Activated T-cell treated with anti-CD3 and anti-CD28 coated beads for 24 hours (primary cell): ENCODE measurements at places on chromosomes 5 and 9.

DNA sequence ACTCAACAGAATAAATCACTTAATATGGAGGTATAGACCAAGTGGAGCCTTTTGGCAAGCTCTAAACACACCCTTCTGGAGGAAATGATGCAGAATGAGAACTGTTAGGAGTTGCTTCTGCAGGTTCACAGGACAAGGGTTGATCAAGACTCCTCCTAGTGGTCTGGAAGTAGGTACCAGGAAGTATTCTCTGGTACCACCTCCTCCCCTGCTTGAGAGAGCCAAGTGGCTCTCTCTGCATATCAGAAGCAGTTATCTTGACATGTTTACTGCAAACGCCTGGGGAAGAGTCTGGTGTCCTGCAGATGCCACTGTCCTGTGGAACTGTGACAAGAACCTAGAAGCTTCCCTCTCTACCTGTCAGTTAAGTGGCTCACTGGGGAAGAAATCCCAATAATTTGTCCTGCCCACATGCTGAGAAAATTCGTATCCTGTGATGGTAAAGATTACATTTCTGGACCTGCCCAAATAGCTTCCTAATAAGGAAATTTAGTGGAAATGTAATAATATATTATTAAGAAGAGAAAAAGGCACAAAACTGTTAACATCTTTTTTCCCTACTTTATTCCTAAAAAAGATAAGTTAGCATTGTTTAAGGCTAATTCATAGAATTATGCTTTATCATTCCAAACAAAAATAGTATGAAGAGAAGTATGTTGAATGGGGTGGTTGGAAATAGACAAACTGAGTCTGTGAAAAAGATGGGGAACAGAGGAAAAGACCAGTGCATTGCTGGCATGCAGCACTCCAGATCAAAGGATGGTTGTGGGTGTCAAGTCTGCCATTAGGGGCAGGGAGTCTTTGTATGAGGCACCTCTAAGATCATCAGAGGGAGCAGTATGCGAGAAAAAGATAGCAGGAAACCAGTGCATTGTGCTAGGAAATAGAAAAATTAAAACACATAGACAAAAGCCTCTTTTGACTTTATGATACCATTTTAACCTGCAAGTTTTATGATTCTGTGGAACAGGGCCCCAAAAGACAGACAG is 118.8 kb downstream of the CDC42SE2 start:
- DNase-seq, result no peak

- DNase-seq, result no peak
Measured at GRCh38 chr5:164000819-164001218, 495.4 kb downstream of the MAT2B start.

DNA sequence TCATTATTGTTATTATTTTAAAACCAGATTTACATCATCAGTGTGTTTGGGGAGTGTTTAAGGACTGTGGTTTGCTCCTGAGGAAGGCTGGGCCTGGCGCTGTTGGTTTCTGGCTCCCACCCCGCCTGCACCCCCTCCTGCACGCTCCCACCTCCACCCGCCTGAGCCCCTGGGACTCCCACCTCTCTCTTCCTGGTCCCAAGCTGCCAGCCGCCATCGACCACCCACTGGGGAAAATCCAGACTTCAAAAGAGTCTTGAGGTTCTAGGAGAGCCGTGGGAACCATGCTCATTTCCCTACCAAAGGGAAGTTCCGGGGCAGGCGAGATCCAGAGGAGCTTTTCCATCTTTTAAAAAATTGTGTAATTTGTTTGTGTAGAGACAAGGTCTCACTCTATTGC is 35.0 kb upstream of the FUBP3 start:
- no peak for DNase-seq

DNA sequence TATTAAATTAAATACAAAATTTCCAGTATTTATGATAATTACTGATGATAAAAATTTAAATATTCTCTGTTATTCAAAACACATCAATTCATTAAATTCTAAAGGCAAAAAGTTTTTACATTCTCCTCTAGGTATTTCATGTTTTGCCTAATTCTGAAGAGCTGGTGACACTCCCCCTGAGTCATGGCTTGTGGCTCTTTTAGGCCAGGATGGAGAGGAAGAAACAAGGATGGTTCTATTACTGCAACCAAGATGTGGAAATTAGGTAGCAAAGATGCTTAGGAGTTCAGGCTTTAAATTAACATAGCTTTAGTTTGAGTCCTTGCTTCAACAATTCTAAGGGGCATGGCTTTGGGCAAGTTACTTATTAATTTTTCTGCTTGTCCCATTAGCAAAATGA is 1295.8 kb downstream of the EFNA5 start:
- no peak for DNase-seq

GRCh38 chr9:115015018-115015635 is 84.7 kb upstream of the TNFSF8 start:
- DNase-seq, result no peak

- no peak for DNase-seq
Measured at GRCh38 chr9:86601697-86602096, 247.5 kb upstream of the TUT7 start.

DNA sequence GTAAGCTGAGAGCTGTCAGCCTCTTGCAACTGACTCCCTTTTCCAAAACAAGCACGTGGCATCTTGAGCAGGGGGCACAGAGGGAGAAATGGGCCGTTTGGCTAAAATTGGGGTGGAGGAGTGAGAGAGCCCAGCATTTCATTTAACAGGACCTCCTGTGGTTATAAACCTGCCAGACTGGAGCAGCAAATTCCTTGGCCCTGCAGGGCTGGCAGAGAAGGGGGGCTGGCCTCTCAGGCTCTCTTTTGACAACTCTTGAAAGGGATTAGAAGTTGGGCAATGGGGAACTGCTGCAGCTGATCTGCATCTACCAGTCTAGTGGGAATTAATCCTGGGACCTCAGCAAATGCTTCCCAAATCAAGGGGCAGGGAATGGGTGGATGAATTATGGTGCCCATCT is 7.2 kb upstream of the POU4F3 start:
- no peak for DNase-seq

GRCh38 chr5:173786286-173787187 is 101.6 kb upstream of the CPEB4 start:
- no peak for DNase-seq

DNA sequence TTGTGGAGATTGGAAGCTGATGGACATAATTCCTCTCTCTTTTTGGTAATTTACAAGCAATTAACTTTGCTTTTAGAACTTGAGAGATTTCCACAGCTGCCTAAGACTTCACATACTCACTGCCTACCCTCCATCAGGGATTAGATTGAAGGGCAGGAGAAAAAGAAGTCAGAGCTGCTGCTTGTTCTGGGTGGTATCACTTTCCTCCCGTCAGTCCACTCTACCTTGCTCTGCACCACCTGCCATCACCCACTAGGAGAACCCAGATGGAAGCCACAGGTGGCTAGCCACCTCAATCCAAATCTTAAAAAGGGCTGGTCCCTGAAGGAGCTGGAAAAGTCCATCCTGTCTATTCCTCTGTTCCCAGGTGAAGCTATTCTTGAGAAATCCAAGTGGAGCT is 10.5 kb downstream of the IRF1 start:
- no peak for DNase-seq

GRCh38 chr5:28430565-28431178 is 1392.3 kb upstream of the CDH9 start:
- DNase-seq, result no peak

GRCh38 chr5:92401-93220 is 643 bp downstream of the PLEKHG4B start:
- DNase-seq, result no peak

GRCh38 chr5:152532714-152533113 is 127.6 kb upstream of the NMUR2 start:
- no peak for DNase-seq

DNA sequence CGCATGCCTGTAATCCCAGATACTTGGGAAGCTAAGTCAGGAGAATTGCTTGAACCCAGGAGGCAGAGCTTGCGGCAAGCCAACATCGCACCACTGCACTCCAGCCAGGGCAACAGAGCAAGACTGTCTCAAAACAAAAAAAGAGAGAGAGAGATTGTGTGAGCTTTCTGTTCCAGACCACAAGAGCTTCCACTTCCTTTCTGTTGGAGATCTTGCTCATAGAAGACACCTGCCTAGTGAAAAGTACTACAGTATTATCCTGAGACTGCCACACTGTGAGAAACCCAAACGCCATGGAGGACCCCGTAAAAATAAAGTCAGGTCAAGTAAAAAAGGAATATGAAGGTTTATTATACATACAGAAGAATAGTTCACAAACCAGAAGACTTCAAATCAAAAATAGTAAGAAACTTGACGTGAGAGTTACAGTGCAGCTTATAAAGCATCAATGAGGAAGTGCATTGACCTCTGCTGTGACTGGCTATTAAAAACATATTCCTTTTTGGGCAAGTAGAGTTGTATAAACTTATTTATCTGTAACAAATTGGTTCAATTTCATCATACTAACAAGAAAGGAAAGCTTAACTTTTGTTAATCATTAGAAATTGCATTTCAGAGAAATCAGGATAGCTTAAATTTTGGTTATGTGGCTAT is 4.3 kb upstream of the EMB start:
- DNase-seq, result no peak

- DNase-seq, result no peak
Measured at GRCh38 chr9:110443866-110444220, 106.2 kb upstream of the TXNDC8 start.

GRCh38 chr5:178483620-178484019 is 106.6 kb downstream of the COL23A1 start:
- peak; percentile 28 for DNase-seq

GRCh38 chr9:10144355-10144754 is 468.4 kb downstream of the PTPRD start:
- no peak for DNase-seq

- DNase-seq, result no peak
Measured at GRCh38 chr9:1184146-1184545, 134.0 kb downstream of the DMRT2 start.
